Fibroblast of mammary gland (primary cell): ENCODE measurements at places on chromosomes 6 and 20.

DNA sequence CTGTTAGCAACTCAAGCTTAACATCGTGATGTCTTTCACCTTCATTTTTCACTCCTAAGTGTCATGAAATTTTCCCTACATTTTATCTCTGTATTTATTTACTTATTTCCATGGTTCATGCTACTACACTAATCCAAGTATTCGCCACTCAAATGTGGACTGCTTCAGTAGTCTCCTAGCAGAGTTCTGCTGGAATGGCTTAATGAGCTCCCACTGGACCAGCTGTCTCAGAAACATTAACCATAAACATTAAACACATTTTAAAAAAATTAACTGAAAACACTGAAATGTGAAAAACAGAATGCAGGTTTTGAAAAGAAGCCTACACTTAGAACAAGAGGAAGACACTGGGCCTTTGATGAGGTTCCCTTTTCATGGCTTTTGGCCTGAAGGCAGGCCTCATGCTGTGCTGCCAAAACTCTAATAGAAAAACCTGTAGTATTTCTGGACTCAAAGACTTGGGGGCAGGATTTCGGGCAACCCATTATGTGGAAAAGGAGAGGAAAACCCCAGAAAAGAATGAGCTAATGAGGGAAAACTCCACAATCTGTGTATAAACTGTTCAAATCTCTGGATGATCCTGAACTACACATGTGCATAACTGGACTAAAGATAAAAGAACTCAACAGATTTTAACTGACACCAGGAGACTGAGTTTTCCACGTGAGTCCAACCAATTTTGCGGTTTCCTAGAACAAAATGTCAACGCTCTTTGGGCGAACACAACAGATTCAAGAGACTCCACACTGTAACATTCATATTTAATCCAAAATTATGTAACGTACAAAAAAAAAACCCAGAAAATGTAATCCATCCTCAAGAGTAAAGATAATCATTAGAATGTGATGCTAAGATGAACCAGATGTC, 33.0 kb downstream of the SAMD3 start:
- DNase-seq: no peak

- DNase-seq: peak; percentile 7
Measured at GRCh38 chr6:22353101-22353500, 56.3 kb upstream of the PRL start.

DNA sequence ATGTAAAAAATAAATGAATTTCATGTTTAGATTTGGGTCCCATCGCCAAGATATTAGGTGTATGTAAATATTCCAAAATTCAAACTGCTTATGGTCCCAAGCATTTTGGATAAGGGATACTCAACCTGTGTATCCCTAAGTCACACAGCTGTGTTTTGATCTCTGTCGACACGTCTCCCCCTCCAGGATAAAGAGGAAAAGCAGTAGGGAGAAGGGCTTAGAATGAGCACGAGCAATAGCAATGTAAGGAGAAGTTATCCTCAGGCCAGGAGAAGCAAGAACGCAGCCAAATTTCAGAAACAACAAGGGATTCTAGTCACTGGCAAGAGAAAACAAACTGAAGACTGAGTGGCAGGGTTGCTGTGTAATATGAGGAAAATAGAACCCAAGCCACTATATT, 181.2 kb downstream of the AIG1 start:
- DNase-seq: no peak

GRCh38 chr6:21033084-21033483, 498.8 kb downstream of the CDKAL1 start:
- DNase-seq: peak; percentile 49
